Thymus (tissue), 14 donors: ENCODE measurements at places on chromosomes 4 and X.

- DNase-seq, result no peak
Observed at GRCh38 chr4:152983221-152983620, 47.1 kb downstream of the FHDC1 start.

- no peak for DNase-seq
Observed at GRCh38 chr4:1192091-1192492, 19.7 kb upstream of the SPON2 start.

DNA sequence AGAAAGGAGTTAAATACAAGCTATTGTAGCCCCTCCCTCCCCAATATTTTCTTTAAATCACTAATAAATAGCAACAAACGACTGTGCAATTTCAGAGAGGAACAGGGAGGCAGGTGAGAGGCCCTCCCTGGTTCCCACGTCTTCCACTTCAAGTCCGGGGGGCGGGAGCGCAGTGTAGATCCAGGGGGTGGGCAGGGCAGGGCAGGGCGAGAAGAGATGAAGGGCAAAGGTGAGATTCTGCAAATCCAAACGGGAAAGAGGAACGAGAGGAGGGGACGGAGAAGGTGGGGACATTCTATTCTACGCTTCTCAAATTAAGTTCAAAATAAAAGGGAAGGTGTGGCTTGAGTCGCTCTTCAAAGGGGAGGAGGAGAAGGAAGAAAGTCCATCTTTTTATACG lies 6.8 kb downstream of the NKX6-1 start:
- no peak for DNase-seq

DNA sequence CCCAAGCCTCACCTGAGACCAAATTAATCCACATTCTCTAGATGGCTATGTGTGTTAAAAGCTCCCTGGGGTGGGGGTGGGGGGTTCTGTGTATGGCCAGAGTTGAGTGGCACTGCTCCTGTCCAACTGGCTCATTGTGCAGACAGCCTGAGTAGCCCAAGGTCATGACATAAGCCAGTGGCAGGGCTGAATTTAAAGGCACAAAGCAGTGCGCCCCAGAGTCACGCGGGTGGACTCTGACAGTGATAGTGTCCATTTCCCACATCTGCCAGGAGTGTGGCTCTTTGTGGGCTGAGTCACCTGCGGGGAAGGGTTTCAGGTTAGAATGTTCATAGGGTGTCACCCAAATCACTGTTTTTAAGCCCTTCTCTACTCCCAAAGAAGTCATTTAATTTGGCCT lies 45.4 kb downstream of the SCD5 start:
- no peak for DNase-seq

DNA sequence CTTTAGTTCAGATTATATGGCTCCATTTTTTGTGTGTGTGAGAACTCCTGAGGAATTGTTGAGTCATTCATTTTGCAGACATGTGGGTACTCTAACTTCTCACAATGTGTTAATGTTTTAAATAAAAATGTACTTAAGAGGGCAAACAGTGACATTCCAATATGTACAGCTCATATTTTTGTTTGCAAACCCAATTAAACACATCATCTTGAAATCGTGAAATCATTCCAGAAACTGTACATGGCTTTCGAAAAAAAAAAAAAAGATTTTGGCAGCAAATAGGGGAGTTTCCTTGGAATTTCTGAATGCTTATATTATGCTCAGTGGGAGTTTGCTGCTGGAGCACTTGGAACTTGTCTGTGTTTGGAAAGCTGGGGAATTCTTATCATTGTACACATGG lies 85.0 kb downstream of the HPGD start:
- DNase-seq, result no peak

GRCh38 chr4:110898290-110898689 lies 275.4 kb upstream of the PITX2 start:
- no peak for DNase-seq

- no peak for DNase-seq
Observed at GRCh38 chrX:149908308-149908707, 21.1 kb upstream of the HSFX4 start.

DNA sequence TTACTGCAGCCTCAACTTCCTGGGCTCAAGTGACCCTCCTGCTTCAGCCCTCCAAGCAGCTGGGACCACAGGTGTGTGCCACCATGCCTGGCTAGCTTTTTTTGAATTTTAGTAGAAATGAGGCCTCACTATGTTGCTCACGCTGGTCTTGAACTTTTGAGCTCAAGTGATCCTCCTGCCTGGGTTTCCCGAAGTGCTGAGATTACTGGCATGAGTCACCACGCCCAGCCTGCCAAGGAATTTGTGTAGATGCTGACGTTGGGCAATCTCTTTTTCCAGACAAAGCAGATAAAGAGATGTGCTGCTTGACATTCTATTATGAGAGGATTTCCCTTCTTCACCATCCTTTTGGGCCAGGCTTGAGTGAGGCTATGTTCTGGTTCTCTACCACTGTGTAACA lies 254.5 kb upstream of the RPS6KA3 start:
- no peak for DNase-seq

DNA sequence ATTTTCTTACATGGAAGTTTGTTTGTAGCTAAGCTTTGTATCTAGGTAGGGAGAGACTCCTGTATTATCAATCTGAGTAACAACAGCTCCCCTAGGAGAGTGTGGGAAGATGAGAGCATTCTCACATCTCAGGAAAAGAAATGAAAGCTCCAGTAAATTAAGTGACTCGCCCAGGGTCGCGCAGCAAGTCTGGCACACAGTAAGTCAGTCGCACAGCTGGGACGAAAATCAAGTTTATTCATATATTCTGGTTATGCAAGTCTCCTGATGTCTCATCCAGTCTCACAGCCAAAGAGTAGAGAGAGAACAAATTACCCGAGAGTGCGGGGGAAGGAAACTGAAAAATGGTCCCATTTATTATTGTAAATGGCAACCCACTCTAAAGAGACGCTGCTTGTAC lies 216.1 kb downstream of the STK32B start:
- DNase-seq, result no peak

GRCh38 chr4:152102436-152103000 lies 341.7 kb upstream of the GATB start:
- DNase-seq, result no peak

DNA sequence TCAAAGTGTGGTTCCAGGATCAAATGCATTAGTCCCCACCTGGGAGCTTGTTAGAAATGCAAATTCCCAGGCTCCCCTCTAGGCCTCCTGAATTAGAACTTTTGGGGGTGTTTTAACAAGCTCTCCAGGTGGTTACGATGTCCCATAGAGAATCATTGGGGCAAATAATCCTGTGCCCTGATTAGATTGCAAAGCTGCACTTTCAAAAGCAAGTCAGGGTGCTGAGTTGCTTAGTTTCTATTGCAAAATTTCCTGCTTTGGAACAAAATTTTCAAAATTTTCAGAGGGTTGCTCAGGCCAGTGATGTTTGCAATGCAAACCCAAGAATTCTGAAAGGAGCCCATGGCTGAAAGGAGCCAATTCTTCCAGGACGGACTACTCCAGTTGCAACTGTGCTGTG lies 71.0 kb downstream of the MGST2 start:
- no peak for DNase-seq

- no peak for DNase-seq
Observed at GRCh38 chr4:16118090-16118489, 34.3 kb upstream of the PROM1 start.
